ENCODE measurements at places on chromosomes 5 and 9.

GRCh38 chr5:58912116-58912515 lies 329.2 kb downstream of the RAB3C start:
- no peak for DNase-seq

DNA sequence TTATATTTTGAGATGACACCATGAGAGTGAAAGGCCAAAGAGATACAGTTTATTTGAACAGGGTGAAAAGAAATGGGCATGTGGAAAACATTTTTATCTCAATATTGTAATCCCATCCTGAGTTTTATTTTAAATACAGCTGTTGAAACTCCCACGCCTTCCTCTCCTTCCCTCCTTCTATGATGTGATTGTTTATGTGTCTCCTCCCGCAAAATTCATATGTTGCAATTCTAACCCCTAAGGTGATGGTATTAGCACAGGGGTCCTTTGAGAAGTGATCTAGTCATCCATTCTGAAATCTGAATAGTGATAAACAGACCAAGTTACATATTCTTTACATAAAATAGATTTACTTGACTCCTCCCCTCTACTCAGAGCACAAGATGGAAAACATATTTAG lies 1275.4 kb upstream of the C9orf72 start:
- no peak for DNase-seq

DNA sequence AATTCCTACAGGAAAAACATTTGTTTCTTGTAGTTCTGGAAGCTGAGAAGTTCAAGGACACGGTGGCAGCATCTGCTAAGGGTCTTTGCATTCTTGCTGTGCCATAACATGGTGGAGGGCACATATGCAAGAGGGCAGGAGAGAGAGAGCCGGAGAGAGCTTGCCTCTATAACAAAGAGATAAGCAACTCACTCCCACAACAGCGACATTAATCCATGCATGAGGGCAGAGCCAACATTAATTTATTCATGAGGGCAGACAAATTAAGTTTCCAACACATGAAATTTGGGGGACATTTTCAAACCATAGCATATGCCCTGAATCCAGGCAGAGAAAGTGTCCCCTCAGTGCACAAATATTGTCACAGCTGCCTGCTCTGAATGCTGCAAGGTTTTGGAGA lies 4.4 kb upstream of the GTF3C5 start:
- no peak for DNase-seq

- DNase-seq, result no peak
These were observed 384.7 kb upstream of the SMC2 start for GRCh38 chr9:103709366-103709765.

- DNase-seq, result no peak
These were observed 1.1 kb downstream of the PDCD1LG2 start for GRCh38 chr9:5511476-5511875.

- no peak for DNase-seq
These were observed 290.1 kb downstream of the HINT1 start for GRCh38 chr5:130874861-130875417.

- DNase-seq, result no peak
These were observed 188.8 kb downstream of the KIAA0825 start for GRCh38 chr5:94429566-94429965.

DNA sequence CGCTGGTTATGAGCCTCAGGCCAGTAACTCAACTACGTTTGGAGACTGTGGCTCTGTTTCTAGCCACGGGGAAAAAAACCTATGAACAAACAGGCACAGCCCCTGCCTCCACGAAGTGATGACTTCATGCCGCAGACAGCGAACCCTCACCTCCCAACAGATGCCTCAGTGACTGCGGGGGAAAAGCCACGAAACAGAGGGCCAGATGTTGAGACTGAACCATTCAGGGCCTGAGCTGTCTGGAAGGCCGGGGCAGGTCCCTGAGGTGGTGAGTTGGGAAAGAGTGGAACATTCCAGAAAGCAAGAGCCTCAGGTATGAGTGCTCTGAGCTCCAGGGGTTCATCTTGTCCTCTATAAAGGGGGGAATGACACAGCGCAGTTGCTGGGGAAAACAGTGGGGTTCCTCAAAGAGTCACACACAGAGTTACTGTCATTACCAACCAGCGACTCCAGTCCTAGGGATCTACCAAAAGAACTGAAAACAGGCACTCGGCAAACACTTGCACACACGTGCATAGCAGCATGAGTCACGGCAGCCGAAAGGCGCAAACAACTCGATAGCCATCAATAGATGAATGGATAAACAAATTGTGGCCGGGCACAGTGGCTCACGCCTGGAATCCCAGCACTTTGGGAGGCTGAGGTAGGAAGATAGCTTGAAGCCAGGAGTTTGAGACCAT lies 15.3 kb downstream of the PLPP7 start:
- DNase-seq, result no peak

GRCh38 chr9:135016037-135016640 lies 71.3 kb upstream of the OLFM1 start:
- no peak for DNase-seq

DNA sequence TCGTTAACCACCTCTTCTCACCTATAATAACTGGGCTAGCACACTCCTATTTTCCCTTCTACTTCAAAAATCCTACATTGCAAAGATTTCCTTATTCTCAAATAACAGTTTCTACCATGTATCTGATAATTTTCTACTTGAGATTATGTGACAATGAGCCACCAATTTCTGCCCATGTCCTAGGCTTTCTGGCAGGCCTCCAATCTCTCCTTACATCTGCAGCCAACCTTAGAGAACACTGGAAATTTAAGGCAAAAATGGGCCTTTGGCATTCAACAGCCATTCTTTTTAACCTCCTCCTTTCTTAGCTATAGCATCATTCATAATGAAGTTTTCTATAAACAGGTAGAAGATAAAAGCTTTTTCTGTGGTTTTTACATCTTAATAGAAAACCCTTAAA lies 225.1 kb downstream of the ARRDC3 start:
- DNase-seq, result no peak

DNA sequence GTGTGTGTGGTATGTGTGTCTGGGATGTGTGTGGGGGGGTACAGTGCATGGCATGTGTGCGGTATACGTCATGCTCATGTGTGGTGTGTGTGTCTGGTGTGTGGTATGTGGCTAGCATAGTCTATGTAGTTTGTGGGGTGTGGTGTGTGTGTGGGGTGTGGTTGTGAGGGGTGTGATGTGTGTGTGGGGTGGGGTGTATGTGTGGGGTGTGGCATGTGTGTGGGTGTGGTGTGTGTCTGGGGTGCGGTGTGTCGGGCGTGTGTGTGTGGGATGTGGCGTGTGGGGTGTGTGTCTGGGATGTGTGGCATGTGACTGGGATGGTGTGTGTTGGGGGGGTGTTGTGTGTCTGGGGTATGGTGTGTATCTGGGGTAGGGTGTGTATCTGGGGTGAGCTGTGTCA lies 52.3 kb downstream of the SECISBP2 start:
- DNase-seq, result no peak

DNA sequence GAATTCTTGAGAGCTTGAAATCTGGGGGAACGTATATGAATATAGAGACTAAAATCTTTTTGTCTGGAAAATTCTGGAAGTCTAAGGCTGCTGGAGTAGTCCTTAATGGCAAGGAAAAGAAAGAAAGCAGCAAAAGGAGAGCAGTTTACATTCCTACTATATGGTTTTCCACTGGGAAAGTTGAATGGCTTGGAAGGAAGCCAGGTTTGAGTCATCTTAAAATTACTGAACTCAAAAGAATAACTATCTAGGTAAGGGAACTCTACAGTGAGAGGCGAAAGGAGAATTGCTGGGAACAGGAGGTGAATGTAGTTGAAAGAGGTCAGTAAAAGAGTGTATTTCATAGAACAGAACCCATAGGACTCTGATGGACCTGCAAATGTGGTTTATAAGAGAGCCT lies 258.1 kb upstream of the EDIL3 start:
- peak; percentile 46 for DNase-seq

DNA sequence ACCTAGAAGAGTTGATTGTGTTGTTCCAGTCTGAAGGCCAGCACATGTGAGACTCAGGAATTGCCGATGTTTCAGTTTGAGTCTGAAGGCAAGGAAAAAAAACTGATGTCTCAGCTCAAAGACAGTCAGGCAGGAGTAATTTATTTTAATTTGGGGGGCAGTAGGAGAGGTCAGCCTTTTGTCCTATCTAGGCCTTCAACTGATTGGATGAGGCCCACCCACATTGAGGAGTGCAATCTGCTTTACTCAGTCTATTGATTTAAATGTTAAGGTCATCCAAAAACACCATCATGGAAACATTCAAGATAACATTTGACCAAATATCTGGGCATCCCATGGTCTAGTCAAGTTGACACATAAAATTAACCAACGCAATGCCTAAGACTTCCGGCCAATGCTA lies 288.9 kb downstream of the CDK5RAP2 start:
- no peak for DNase-seq

DNA sequence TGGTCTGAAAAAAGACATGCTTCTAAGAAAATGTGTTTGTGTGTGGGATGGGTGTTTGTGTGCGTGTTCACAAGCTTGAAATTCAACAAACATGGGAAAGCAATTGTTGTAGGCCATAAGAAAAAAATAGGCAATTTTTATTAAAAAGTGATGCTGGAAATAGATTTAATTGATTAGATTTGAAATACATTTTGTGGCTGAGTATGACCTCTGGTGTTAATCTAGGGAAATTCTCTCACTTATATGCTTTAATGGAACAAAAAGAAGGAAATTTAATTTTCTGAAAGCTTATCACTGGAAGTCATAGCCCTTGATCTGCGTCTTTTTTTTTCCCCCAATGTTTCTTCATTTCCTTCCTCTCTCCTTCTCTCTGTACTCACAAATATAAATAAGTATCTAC lies 3.5 kb upstream of the KCNN2 start:
- no peak for DNase-seq

DNA sequence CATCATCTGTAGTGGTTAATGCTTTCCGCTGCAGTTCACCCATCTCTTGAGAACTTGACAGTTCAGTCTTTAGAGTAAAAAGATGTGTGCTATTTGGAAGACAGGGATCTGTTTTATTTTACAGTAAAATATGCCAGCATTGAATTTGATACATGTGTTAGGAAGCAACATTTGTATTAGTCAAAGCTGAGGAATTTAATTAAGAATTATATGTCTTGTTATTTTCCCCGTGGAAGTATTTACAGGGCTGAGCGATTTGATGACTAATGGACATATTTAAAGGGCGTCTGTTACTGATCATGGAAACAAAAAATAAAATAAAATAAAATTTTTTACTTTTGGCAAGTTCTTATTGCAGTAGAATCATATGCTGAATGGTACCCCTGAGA lies 101.3 kb downstream of the PAM start:
- peak; percentile 67 for DNase-seq

DNA sequence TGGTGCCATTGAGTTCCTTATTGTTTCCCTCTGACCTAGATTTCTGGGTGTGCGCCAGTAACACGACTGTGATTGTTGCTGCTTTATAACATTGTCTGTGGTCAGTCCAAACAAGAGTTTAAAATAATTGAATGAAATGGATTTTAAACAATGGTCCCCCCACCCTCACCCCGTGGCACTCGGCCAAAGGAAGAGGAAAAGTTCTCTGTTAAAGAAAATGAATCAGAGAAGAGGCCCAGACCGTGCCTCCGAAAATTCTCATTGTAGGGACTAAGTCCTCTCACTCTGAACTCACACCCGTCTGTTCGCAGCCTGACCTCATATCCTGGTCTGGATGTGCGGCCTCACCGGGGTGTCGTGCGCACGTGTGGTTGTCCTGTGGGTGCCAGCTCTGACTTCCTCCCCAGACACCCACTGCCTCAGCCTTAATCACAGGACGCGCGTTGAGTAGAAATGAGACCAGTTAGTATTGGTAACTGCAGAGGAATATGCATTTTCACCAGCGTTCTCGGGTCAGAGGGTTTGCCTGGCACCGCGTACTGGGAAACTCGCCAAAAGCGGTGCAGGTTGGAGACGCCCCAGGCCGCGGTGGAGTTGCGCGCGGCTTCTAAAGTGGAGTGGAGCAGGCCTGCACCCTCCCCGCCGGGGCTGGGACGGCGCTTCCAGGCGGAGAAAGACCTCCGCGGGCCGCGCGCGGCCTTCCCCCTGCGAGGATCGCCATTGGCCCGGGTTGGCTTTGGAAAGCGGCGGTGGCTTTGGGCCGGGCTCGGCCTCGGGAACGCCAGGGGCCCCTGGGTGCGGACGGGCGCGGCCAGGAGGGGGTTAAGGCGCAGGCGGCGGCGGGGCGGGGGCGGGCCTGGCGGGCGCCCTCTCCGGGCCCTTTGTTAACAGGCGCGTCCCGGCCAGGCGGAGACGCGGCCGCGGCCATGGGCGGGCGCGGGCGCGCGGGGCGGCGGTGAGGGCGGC lies at the start of gene ABL1:
TSS of gene ABL1 (plus strand) at position 884 of the 966 bp plus-strand sequence. CDS start 193 bp downstream, outside the sequence.
- DNase-seq, result peak; percentile 85

- DNase-seq, result no peak
These were observed 41.0 kb upstream of the UBAC1 start for GRCh38 chr9:136002215-136002614.

DNA sequence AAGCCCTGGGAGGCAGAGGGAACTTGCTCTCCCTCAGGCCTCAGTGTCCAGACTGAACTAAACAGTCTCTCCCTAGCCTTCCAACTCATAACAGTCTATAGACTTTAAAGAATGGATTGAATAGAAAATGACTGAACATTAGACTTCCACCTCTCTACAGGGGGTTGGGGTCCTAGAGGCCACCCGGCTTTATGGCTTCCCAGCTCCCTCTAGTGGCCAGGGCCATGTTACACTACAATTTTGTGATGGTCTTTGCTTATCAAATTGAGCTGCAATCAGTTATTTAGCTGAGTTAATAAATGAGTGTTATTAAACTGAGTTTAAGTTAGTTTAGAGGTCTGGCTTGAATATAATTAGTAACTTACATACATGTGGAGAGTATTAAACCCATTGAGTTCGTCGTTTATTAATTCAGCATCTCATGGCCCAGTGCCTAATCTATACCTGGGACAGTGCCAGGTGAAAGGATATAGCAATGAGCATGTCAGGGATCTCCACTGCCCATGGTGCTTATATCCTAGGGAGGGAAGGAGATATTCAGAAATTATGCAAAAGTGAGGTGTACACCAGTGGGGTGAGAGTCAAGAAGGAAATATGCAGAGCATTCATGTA lies 105.2 kb downstream of the SH3TC2 start:
- peak; percentile 78 for DNase-seq

- no peak for DNase-seq
These were observed 1.6 kb upstream of the BRINP1 start for GRCh38 chr9:119370816-119371215.

DNA sequence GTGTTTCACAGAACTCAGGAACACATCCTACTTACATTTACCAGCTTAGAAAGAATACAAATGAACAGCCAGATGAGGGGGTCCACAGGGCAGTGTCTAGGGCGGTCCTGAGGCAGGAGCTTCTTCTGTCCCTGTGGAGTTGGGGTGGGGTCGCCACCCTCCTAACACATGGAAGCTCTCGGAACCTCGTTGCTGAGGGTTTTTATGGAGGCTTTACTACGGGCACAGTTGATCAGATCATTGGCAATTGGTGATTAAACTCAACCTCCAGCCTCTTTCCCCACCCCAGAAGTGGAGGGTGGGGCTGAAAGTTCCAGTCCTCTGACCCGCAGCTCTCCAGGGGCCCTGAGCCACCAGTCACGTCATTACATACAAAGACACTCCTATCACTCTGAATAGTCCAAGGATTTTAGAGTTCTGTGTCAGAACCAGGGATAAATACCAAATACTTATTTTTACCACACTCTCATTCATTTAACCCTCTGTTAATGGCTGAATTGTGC lies 156.9 kb downstream of the COL23A1 start:
- DNase-seq, result peak; percentile 38
